ENCODE measurements at places on chromosomes 2 and 18. TPM values are rescaled to one million over a fixed set of nuclear protein-coding genes. Genes with fewer than 3 reads are reported as not detected.

The ASPRV1 gene
- 0.11 TPM for total RNA-seq

The MZT2A gene
- total RNA-seq, result 87.8 TPM

The SERPINB12 gene
- total RNA-seq, result not detected

The RASGRP3 gene
- total RNA-seq, result 15.7 TPM

The PKDCC gene
- total RNA-seq, result 2.2 TPM

The FAM237A gene
- not detected for total RNA-seq

The KDSR gene
- 29.5 TPM for total RNA-seq

The SCN1A gene
- not detected for total RNA-seq

The SCN9A gene
- 0.33 TPM for total RNA-seq

The NYAP2 gene
- not detected for total RNA-seq

The MAL gene
- total RNA-seq, result not detected

The DYNAP gene
- not detected for total RNA-seq

The DAW1 gene
- total RNA-seq, result 16.6 TPM
